ENCODE measurements at places on chromosomes 11 and 22.

DNA sequence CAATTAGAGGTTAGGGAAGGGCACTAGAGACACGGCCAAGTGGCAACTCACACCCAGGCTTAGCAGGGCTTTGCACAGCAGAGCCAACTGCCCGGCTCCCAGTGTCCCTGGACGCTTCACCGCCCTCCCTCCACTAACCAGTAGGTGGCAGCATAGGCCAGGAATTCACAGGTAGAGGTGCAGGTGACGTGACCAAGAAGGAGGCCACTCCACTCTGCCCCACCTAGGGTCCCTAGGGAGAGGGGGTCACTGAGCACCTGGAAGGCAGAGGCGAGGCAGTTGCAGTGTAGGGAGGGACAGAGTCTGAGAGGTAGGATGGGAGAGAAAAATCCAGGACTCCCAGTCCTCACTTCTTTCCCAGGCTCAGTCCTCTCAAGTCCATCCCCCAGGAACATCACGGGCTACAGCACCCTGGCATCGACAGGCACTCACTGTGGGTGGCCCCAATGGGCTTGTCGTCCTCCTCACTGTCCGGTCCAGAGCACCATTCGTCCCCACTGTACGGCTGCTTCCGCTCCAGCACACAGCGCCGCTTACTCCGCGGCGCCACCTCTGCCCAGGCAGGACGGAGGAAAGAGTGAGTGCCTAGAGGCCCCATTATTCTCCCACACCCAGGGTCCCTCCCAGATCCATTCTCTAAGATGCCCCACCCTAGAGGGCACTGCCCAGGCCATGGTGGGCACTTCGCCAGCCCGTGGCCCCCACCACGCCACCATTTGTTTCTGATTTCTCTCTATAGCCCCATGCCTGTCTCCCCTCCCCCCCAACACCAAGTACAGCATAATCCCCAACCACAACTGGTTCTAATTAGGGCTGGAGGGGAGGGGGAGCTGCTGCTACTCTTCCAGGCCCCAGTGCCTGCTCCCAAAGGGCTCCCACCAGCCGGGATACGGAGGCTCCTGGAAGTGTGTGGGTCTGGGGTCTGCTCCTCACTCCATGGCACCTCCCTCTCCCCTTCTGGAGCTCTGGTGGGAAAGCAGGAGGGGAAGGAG, 18.4 kb downstream of the BCL9L start:
- no peak for DNase-seq

- no peak for DNase-seq
Observed at GRCh38 chr11:124642628-124643027, 20.0 kb downstream of the TBRG1 start.

GRCh38 chr11:34161812-34162492, 56.5 kb downstream of the NAT10 start:
- DNase-seq: no peak

DNA sequence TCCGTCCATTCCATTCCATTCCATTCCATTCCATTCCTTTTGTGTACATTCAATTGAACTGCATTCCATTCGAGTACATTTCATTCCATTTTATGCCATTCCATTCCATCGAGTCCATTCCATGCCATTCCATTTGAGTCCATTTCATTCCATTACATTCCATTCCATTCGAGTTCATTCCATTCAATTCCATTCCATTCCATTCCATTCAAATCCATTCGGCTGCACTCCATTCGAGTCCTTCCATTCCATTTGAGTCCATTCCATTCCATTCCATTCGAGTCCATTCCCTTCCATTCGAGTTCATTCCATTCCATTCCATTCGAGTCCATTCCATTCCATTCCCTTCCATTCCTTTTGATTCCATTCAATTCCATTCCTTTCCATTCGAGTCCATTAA, 4800.6 kb upstream of the OR11H1 start:
- DNase-seq: no peak

DNA sequence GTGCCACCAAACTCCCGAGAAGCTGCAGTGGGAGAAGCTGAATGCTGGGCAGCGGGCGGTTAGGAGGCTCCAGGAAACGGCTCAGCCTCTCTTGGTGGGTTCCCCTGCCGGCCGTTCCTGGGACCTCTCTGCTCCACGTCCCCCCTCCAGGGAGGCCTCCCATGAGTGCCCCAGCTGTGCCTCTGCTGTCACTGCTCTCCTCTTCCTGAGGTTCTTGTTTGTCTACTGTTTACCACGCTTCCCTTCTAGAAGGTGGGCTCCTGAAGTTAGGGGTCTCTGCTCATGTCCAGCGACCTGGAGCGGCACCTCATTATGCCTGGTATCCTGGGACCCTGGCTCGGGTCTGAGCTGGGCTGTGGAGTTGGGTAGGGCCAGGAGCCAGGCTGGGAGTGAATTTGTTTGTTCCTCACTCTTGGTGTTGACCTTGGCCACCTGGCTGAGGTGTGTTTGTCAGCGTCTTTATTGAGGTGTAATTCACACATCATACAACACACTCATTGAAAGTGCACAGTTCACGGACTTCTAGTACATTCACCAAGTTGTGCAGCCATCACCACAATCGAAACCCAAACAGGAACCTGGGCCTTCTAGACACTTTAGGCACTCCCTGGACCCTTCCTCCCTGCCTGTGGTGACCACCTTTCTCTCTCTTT, 37.8 kb upstream of the GRAMD4 start:
- DNase-seq: no peak

GRCh38 chr22:29994943-29995342, 85.3 kb upstream of the HORMAD2 start:
- no peak for DNase-seq

- DNase-seq: no peak
Observed at GRCh38 chr22:38869663-38870062, 2.4 kb downstream of the CBX6 start.

DNA sequence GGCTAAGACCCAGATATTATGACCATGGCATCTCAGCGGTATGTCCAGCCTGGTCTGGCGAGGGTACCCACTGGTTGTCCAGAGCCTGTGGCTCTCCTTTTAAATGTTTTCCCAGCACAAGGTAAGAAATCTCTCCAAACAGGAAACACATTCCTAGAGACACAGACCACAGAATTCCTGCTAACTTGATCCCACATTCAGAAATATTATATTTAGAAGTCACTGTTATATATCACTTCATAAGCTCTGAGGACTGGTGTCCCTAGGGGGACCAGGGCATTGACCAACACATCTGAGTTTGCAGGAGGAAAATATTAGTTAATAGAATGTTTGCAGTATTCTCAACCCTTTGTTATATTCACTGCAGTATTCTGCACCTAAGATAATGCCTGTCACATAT, 23.1 kb downstream of the TMPRSS13 start:
- DNase-seq: no peak

- DNase-seq: no peak
Observed at GRCh38 chr11:65903068-65903481, 2.9 kb upstream of the FOSL1 start.

GRCh38 chr11:606245-606644, 9.5 kb downstream of the IRF7 start:
- DNase-seq: no peak

GRCh38 chr11:113045146-113045545, 83.9 kb downstream of the NCAM1 start:
- DNase-seq: no peak

- no peak for DNase-seq
Observed at GRCh38 chr11:102360681-102361080, 13.7 kb downstream of the BIRC2 start.

- no peak for DNase-seq
Observed at GRCh38 chr22:17786435-17787161, 12.3 kb upstream of the BID start.

GRCh38 chr11:60710482-60710881, 11.1 kb downstream of the MS4A8 start:
- DNase-seq: no peak

- no peak for DNase-seq
Observed at GRCh38 chr11:122276221-122276620, 160.2 kb upstream of the BLID start.

- peak; percentile 89 for DNase-seq
Observed at GRCh38 chr11:12110201-12110713, at the start of gene MICAL2. TSS of gene MICAL2 (plus strand) at chr11:12110590. CDS start at chr11:12162156, 51,566 bp downstream.

GRCh38 chr11:131402040-131402439, 31.6 kb downstream of the NTM start:
- DNase-seq: no peak

DNA sequence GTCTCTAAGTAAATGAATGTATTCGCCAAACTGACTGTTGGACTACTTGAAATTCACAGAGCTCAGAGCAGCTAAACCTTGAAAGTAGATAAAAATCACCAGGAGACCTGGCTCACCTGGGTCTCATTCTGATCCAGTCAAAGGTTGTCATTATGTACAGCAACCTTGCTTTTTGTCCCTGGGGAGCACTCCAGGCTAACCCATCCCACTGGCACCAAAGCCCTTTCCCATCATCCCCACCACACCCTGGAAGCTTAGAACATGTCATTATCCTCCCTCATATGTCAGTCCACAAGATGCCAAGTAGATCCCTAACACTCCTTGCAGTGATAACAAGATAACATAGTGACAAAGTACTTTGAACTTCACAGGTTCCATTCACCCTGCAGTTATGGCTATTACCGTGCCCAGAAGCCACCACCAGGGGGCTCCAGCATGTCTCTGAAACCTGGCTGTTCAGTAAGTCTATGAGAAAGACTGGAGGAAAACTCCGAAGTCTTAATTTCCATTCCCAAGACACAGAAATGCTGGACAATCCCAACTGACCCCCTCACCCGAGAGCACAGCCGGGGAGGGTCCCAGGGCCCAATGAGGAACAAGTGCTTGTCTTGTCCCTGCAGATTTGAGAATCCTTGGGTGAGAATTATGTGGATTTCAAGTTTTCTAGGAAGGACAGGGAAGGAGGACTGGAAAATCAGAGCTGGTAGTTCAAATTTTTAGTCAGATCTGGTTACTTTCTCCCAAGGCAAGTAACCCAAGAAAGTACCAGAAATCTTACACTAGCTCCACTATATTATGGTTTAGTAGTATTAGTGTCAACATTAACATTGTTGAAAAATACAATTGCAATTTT, 43.0 kb upstream of the USP47 start:
- peak; percentile 87 for DNase-seq

- no peak for DNase-seq
Observed at GRCh38 chr11:47087801-47088200, 88.9 kb downstream of the ARFGAP2 start.

DNA sequence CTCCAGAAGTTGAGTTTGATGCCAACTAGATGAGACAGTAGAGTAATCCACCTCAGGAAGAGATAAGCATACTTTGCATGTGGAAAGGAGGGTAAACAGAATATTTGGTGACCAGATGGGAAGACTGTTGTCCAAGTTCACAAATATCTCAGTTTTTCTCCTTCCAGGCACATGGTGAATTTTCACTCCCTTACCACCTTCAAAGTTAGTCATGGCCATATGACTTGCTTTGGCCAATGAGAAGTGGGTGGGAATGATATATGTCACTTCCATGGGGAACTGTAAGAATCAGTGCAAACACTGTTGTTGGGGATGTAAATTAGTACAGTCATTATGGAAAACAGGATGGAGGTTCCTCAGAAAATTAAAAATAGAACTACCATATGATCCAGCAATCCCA, 105.8 kb downstream of the SPATA19 start:
- no peak for DNase-seq

- DNase-seq: no peak
Observed at GRCh38 chr11:130834886-130835285, 81.4 kb downstream of the SNX19 start.

DNA sequence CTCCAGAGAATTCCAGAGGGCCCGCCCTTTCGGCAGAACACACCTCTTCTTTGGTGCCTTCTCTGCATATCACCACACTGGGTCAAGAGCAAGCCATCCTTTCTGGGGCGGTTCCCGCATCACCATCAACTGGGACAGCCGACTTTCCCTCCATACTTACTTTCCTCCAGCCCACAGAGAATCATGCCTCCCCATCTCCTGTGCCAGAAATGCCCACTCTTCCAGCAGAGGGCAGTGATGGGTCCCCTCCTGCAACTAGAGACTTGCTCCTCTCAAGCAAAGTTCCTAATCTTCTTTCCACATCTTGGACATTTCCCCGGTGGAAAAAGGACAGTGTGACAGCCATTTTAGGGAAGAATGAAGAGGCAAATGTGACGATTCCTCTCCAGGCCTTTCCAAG, 157.7 kb downstream of the C11orf91 start:
- no peak for DNase-seq

Data from suprapubic skin (tissue), 4 donors.